ENCODE measurements at places on chromosomes 12 and 14. TPM values are rescaled to one million over a fixed set of nuclear protein-coding genes. Genes with fewer than 3 reads are reported as not detected.

LHX5 gene
- total RNA-seq = not detected

ABCB9 gene
- 4.9 TPM for total RNA-seq

SLCO1B1 gene
- total RNA-seq = 0.08 TPM

FOS gene
- 125 TPM for total RNA-seq

FZD10 gene
- 13.7 TPM for total RNA-seq

NID2 gene
- 2.3 TPM for total RNA-seq

NTF3 gene
- total RNA-seq = 2.0 TPM

ZDHHC22 gene
- total RNA-seq = not detected

DAD1 gene
- total RNA-seq = 163 TPM

KLRD1 gene
- total RNA-seq = not detected

PLCZ1 gene
- not detected for total RNA-seq

TAS2R31 gene
- total RNA-seq = 0.92 TPM

CBLN3 gene
- total RNA-seq = 0.44 TPM

SELPLG gene
- total RNA-seq = 0.76 TPM

TROAP gene
- total RNA-seq = 23.6 TPM

NEUROD4 gene
- not detected for total RNA-seq

KRT78 gene
- total RNA-seq = 291 TPM

GRCh38 chr12:84421103-84421502 lies 491.5 kb downstream of the SLC6A15 start:
- no peak for ATAC-seq

DNA sequence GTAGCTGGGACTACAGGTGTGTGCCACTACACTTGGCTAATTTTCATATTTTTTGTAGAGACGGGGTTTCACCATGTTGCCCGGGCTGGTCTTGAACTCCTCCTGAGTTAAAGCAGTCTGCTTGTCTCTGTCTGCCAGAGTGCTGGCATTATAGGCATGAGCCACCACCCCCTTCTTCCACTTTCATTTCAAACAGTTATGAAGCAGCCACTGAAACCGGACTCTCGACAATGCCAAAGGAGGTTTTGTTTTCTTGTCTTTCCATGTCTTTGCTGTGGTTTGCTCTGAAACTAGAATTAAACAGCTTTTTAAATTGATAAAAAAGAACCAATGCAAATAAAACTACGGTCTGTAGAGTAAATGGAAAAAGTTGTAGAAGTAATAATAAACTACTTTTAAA lies 30.4 kb downstream of the RAP1B start:
- no peak for ATAC-seq

- peak; percentile 26 for ATAC-seq
Measured at GRCh38 chr12:46402941-46403718, 30.6 kb upstream of the SLC38A2 start.

- no peak for ATAC-seq
Measured at GRCh38 chr12:121600702-121601336, 20.0 kb upstream of the KDM2B start.

- no peak for ATAC-seq
Measured at GRCh38 chr12:99611599-99611998, 36.0 kb upstream of the GARIN6 start.

GRCh38 chr12:53623548-53624385 lies 2.4 kb downstream of the ATF7 start:
- no peak for ATAC-seq

GRCh38 chr12:96210376-96211055 lies 16.3 kb downstream of the ELK3 start:
- peak; percentile 6 for ATAC-seq

- ATAC-seq = peak; percentile 98
Measured at GRCh38 chr12:97568336-97569180, 106.0 kb downstream of the RMST start.

- peak; percentile 98 for ATAC-seq
Measured at GRCh38 chr12:121132601-121133481, at the start of gene P2RX7. Gene P2RX7, plus strand, starts transcription at chr12:121132876. Its CDS starts 95 bp downstream, at chr12:121132971.

- ATAC-seq = no peak
Measured at GRCh38 chr14:29446971-29447370, 480.7 kb downstream of the PRKD1 start.

DNA sequence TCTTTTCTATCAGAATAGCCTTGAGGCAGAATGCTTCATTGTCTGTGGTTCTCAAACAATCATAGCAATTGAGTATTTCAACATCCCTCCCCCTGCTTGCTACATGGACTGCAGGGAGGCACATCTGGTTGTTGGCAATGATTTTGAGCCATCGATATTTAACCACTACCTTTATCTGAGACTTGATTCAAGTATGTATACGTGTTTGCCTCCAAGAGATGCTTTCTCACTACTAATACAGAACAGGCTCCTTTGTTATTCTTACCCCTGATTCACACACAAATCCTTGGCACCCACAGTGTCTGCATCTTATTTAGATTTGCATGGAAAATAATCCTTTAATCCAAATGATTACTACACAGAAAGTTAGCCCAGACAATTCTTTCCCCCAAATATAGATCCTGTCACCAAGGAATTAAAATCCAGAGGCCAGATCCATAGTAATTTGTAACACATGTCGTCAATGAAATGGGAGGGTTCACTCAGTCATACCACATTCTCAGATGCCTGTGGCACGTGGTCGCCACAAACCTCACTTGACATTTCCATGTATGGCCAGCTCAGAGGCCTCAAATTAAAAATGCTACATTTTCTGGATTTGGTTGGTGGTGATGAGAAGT lies 199.3 kb downstream of the ITPR2 start:
- no peak for ATAC-seq

GRCh38 chr14:88488897-88489296 lies 65.9 kb downstream of the PTPN21 start:
- peak; percentile 93 for ATAC-seq

DNA sequence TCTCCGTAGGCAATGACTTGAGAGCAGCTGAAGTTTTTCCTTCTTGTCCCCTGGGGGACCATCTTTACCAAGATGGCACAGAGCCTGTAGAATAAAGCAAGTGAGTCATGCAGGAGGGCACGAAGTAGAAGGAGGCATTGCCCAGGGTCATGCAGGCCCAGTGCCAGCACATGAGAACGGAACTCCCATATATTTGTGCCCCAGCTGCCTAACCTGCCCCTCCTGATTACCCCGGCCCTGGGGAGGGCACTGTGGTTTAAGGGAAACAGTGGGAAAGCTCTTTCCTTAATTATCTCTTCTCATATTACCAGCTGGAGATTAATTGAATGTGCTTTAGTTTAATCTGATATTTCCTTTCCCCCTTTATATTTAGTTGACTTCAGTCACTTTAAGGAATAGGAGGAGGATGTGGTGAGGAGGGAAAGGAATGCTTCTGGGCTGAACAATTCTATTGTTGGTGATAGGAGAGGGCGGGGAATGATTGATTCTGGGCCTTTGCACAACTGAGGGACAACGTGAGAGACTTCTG lies 51.9 kb downstream of the RASSF8 start:
- no peak for ATAC-seq

GRCh38 chr12:779745-780734 lies 27.7 kb downstream of the WNK1 start:
- peak; percentile 41 for ATAC-seq

DNA sequence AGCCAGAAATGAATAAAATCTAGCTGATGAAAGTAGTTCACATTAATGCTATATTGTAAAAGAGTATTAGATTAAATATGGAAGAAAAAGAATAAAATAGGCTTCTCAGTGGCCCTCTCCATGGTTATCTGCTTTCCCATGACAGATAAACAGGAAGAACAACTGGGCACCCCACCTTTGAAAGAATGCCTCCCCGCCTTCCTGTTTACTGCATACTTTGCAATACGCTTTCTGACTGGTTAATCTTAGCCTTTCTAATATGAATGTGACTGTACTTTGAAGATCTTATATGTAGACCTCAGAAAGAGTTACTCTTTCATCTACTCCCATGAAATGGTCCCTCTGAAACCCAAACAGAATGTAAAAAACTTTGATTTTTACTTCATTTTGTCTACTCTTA lies 34.1 kb upstream of the DAAM1 start:
- ATAC-seq = no peak

DNA sequence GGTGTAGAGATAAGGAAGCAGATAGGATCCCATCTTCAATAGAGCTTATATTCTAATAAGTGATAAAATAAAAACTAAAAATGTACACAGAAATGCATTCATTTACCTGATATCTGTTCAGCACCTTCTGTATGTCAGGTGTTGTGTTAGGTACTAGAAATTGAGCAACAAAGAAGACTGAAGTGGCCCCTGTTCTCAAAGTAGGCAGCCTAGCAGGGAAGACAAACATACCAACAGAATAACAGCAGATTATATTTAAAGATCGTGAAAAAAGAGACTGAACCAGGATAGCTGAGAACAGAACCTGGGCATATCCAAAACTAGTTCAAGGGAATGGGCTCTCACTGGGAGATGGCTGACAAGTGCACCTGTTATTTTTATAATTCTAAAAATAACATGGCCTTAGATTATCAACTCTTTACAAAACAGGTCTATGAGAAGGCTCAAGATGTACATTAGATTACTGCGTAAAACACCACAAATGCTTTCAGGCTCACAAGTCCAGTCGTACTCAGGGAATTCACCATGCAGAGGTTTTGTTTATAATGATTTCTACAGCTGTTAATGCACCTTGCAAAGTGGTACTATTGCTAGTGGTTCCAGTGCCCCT lies 16.4 kb downstream of the ANO6 start:
- ATAC-seq = no peak

DNA sequence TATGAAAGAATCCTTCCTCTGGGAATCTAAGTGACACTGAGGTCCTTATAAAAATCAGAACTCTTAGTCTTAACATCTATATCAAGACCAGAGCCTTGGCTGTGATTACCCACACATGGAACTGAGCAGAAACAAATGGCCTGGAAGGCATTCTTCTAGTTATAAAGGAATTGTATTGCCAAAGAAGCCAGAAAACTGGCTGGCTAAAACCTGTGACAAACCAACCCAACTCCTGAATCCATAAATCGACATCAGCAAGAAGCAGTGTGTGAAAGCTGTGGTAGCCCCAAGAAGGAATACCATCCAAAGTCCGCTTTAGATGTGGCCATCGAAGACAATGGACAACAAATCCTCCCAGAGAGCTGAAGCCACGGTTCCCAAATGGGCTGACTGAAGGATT lies 97.9 kb upstream of the CCDC91 start:
- ATAC-seq = no peak

GRCh38 chr12:61923152-61923551 lies 337.1 kb upstream of the USP15 start:
- ATAC-seq = no peak

- ATAC-seq = no peak
Measured at GRCh38 chr14:77154421-77154820, 12.8 kb upstream of the ZDHHC22 start.

DNA sequence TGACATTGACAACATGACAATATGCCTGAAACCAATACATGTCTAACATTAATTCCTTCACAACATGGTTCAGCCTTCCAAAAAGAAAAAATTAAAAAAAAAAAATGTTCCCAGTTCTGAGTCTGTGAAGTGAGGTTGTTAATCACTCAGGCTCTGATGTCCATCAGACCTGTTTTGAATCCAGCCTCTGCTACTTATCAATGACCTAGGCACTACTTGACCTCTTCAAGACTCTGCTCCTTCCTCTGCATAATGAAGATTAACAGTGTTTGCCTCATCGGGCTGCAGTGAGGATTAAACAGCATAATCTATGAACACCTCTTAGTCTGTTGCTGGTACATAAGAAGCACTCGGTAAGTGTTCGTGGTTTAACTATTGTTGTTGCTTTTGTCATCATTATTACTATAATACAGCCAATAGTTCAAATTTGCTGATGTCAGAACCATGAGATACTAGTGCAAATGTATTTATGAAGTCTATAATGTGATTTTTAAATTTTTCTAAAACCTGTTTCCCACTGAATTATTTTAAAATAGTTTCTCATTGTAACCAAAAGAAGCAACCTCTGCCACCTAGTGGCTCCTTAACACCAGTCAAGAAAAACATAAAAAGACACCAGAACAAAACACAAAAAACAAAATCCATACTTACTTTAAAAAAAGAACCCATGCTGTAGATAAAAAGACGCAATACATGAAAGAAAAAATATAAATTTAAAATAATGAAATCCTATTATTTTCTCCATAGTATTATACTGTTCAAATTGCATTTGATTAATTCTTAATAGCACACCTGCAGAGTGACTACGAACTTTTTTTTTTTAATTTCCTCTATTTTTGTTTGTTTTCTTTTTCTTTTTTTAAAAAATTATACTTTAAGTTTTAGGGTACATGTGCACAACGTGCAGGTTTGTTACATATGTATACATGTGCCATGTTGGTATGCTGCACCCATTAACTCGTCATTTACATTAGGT lies 20.3 kb upstream of the TMX1 start:
- no peak for ATAC-seq

DNA sequence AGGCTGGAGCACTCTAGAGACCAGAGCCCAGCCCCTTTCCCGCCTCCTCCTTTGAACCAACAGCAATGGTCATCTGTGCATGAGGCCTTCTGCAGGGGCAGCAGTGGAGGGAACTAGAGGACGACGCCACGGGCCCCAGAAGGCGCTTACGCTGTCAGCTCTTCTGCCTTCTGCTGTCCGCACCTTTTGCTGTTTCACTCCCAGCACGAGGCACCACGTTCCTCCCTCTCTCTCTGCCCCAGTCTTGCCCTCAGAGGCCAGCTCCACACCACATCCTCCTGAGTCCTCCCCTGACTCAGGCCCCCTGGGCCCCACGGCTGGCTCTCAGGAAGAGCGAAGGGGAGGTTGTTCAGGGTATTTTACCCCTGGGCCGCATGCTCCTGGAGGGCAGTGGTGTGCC lies 15.5 kb downstream of the MMAB start:
- no peak for ATAC-seq

DNA sequence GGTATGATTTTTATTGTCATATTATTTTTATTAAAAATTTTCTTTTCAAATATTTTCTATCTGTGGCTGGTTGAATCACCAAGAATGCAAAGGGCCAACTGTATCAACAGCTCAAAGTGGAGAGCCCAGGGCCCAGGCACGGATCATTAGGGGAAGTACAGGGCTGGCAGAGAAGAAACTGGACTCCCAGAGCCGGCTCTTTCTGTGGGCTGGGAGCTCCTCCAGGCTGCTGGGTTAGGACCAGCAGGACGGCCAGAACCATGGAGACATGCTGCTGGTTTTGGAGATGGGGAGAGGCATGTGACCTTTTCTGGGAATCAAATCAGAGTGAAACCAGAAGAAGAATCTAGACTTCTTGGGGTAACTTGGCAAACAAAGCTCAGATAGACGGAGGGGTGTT lies 220.5 kb downstream of the CACNA1C start:
- no peak for ATAC-seq

- no peak for ATAC-seq
Measured at GRCh38 chr12:68292151-68292943, 38.9 kb upstream of the IL22 start.

DNA sequence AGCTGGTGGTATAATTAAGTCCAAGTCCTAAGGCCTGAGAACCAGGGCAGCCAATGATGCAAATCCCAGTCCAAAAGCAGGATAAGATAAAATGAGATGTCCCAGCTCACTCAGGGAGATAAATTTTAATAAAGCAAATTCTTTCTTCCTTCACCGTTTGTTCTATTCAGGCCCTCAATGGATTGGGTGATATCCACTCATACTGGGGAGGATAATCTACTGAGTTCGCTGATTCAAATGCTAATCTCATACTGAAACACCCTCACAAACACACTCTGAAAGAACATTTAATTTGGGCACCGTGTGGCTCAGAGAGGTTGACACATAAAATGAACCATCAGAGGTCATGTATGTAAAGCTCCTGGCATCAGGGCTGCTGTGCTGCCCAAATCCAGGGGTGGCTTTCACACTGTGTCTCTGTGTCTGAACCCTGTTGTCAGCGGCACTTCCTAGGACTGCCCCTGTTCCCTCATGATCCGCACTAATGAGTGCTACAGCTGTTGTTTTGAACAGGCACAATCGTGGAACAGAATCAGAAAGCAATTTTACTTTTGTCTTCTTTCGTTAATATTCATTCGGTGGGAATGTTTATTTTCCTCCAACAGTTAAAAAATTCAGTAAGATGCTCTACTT lies 428.5 kb upstream of the FBXO33 start:
- no peak for ATAC-seq
